ENCODE measurements at places on chromosomes 2 and 18. TPM values are rescaled to one million over a fixed set of nuclear protein-coding genes. Genes with fewer than 3 reads are reported as not detected.

The ADD2 gene
- total RNA-seq = 12.2 TPM

GRCh38 chr2:15588329-15588919 is 3.2 kb upstream of the DDX1 start:
- DNase-seq = peak; percentile 43
- H3K27me3 ChIP-seq = no peaks in the 10 kb centered on the region
- no peak overlapping the region for H3K27ac ChIP-seq
- peaks cover 7% of the 10 kb centered on the region for H3K4me1 ChIP-seq
- H3K4me3 ChIP-seq = no peak overlapping the region

DNA sequence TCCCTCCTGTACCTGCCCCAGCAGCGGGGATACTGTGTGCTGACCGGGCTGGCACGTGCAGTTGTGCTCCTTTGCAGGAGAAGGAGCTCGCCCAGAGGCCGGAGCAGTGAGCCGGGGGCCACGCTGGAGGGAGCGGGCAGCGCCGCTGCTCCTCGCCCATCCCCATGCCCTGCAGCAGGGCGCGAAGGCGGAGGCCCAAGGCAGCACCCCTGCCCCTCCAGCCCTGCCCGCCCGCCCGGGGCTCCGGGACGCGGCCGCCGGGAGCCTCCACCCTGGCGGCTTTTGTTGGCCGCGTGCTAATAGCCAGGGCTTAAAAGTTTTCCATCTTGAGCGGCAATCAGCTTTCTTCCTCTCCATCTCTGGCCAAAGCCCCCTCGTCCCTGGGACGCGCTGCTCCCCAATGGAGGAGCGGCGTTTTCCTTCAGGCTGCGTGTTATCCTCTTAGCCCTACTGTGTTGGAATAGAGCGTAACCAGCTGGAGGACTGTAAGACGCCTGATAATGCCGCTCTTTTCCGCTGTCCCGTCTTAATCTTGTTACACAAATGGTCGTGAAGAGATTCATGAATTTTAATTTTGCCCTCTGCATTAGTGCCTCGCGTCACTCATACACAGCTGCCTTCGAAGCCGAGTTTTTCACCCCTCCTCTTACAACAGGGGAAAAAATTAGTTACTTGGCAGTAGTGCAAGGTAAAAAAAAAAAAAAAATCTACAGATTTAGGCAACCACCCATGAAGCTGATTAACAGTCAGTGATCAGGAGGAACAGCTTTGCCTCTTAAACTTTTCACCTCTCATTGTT is 172.9 kb upstream of the SIX3 start:
- H3K4me1 ChIP-seq = no peaks in the 10 kb centered on the region
- H3K4me3 ChIP-seq = no peak overlapping the region
- no peak overlapping the region for H3K27ac ChIP-seq
- DNase-seq = no peak

DNA sequence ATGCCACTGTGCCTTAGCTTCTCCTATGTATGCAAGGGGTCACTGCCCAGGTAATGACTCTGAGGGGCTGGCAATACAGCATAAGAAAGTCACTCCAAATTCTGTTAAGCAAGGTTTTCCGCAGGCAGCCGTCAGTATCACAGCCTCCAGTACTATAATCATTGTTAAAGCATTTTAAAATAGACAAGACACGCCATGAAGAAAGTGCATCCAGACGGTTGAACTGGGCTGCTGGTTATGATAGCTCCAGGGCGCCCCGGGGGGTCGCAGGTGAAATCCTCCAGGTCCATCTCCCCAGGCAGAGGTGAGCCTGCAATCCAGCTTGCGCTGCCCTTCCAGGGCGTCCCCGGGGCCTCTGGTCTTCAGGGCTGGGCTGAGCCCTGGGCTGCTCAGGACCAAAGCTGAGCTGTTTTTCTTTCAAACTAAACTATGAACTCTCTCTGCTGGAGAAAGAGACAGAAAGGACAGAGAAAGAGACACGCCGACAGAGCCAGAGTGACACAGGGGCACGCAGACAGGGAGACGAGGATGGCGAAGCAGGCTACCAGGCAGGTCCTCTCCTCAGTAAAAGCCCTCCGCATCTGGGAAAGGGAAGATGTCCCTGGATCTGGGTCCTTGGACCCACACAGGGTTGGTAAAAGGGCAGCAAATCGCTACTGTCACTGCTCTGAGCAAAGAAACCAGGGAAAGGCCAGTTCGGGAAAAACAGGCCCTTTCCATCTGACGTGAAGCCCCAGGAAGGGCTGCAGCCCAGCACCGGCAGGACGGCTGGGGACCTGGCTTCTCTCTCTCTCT is 2.1 kb upstream of the TWIST2 start:
- no peak overlapping the region for H3K27ac ChIP-seq
- H3K4me1 ChIP-seq = peaks cover 25% of the 10 kb centered on the region
- H3K27me3 ChIP-seq = peaks cover 90% of the 10 kb centered on the region
- H3K36me3 ChIP-seq = no peaks in the 10 kb centered on the region

DNA sequence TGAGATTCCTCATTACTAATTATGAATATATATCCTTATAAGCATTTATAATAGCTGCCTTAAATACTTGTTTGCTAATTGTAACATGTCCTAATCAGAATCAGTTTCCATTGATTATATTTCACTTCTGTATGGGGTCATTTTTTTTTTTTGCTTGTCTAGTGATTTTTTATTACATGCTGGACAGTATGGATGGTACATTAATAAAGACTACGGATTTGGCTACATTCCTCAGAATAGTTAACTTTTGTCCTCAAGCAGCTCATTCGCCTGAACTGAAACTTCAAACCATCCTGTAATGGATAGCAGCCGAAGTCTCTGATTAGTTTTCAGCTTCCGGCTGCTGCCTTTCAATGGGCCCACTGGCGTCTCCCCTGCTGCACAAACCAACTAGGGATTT is 11.7 kb downstream of the TGIF1 start:
- H3K36me3 ChIP-seq = no peaks in the 10 kb centered on the region
- DNase-seq = no peak
- no peak overlapping the region for H3K4me3 ChIP-seq
- no peak overlapping the region for H3K27ac ChIP-seq
- H3K27me3 ChIP-seq = no peaks in the 10 kb centered on the region

GRCh38 chr2:44692821-44693220 is 248.7 kb upstream of the SIX3 start:
- no peaks in the 10 kb centered on the region for H3K27me3 ChIP-seq
- H3K27ac ChIP-seq = no peak overlapping the region
- DNase-seq = no peak

GRCh38 chr2:25315316-25315680 is 26.4 kb downstream of the DNMT3A start:
- H3K36me3 ChIP-seq = no peaks in the 10 kb centered on the region
- no peak overlapping the region for H3K4me3 ChIP-seq
- H3K4me1 ChIP-seq = peaks cover 56% of the 10 kb centered on the region
- no peaks in the 10 kb centered on the region for H3K27me3 ChIP-seq
- DNase-seq = no peak

DNA sequence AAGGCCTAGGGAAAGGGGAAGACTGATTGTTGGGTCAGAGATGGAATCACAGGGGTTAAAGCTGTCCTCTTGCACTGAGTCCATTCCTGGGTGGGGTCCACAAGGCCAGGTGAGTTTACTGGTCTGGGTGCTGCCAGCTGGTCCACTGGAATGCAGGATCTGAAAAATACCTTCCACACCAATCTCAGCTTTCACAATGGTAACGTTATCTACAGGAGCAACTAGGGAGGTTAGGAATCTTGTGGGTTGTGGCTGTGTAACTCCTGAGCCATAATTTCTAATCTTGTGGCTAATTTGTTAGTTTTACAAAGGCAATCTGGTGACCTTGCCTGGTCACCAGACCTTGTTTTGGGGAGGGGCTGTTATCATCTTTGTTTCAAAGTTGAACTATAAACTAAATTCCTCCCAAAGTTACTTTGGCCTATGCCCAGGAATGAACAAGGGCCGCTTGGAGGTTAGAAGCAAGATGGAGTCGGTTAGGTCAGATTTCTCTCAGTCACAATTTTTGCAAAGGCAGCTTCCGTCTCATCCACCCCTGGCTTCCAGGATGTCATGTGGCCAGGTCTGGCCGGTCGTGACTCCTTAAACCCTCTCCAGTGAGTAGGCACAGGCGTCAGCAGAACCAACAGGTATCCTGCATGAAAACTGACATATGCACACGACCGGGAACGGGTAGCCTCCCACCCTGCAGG is 123.3 kb upstream of the SH3BP4 start:
- no peak overlapping the region for H3K4me3 ChIP-seq
- H3K4me1 ChIP-seq = peaks cover 3% of the 10 kb centered on the region
- no peaks in the 10 kb centered on the region for H3K36me3 ChIP-seq
- H3K27ac ChIP-seq = no peak overlapping the region

- peaks cover 12% of the 10 kb centered on the region for H3K4me1 ChIP-seq
- H3K27ac ChIP-seq = no peak overlapping the region
- DNase-seq = no peak
- H3K36me3 ChIP-seq = no peaks in the 10 kb centered on the region
- no peaks in the 10 kb centered on the region for H3K27me3 ChIP-seq
Measured at GRCh38 chr2:151264157-151264825, 2.6 kb upstream of the RBM43 start.

DNA sequence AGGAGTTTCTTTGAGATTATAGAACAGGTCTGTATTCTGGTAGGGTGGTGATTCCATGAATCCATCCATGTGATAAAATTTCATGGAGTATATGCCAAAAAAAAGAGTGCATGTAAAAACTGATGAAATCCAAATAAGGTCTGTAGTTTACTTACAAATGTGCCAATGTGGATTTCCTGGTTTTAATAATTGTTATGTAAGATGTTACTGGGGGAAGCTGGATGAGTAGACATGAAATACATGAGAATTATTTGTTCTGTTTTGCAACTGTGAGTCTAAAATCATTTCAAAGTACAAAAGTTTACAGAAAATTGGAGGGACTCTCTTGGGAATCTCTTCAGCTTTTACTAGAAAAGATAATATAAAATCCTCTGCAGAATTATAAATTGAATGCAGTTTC is 23.7 kb upstream of the TMEM214 start:
- no peaks in the 10 kb centered on the region for H3K36me3 ChIP-seq
- H3K27ac ChIP-seq = no peak overlapping the region
- no peaks in the 10 kb centered on the region for H3K4me1 ChIP-seq
- DNase-seq = no peak
- no peaks in the 10 kb centered on the region for H3K27me3 ChIP-seq
